ENCODE measurements at places on chromosomes 2 and 18. TPM values are rescaled to one million over a fixed set of nuclear protein-coding genes. Genes with fewer than 3 reads are reported as not detected.
A peak's percentile ranks its signal among the peaks of the same experiment; 100 is the strongest.

The MTERF4 gene
- total RNA-seq = 28.7 TPM

The MC5R gene
- not detected for total RNA-seq

The BOLL gene
- not detected for total RNA-seq

The HIBCH gene
- total RNA-seq = 66.1 TPM

The LOXHD1 gene
- 0.15 TPM for total RNA-seq

The NMS gene
- not detected for total RNA-seq

- DNase-seq = no peak
Observed at GRCh38 chr2:29398384-29399237, 283.4 kb downstream of the CLIP4 start.

DNA sequence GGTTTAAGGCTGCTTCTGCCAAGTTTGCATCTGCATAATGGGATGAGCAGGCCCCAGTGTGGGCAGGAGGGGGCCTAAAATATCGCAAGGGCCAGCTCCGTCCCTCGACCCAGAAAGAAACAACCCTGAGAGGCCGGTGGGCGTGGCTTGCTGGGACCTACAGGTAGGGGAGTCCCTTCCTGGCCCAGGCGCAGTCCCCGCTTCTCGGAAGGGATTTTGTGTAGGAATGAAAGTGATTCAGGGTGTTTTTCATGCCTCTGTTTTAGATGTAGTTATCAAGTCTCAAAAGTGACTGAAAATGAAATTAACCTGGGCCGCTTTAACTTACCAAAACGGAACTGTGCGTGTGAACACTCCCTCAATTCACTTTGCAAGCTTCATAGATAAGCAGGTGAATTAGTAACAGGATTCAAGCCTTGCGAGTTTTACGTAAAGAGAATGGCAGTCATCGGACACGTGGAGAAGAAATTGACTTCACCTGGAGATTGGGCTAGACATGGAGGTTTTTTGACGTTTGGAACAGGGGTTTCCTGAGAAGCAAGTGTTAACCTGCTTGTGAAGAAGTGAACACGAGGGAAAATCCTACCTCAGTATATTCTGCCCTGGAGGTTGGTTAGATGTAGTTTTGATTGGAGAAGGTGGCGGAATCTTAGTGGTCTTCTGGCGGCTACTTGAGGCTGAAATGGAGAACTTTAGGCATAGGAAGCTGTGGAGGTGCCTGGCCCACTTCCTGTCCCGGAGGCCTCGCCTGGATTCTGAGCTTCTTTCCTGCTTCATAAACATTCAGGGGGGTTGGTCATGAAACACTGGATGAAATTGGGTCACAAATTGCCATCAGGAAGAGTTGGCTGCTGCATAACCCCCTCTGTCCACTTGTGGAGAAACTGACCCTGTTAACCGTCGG is 1.7 kb downstream of the NCK2 start:
- DNase-seq = peak; percentile 95

DNA sequence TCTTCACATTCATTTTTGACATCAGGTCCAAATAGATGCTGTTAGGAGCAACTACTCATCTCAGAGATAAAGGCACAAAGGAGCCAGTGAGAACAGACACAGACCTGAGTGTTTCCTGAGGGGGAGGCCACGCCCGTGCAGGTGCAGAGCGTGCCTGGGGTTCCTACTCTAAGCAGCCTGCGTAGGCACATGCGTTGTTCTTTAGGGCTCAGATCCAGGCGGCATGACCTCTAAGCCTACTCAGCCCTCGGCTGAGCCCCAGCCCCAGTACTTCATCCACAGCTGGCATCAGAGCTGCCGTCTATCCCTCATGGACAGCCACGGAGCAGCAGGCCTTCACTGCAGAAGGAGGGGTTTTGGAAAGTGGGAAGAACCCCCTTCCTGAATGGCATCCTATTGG is 54.9 kb upstream of the PXDN start:
- DNase-seq = no peak

DNA sequence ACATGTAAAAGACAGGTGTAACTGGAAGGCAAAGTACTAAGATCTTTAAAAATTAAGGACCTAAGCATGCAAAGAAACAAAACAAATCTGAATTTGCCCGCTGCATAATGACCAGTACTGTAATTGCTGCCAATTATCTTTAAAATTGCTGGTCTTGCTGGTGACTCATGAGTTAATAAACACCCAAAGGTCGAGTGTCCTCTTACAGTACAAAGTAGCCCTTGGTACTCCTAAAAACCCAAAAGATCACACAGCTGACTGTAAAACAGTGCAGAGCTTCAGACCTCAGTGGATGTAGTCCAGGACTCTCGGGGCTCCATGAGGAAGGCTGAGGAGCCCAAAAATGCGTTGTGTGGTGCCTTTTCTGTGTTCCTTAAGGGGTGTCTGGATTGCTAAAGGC is 308.7 kb downstream of the CNTNAP5 start:
- no peak for DNase-seq

- no peak for DNase-seq
Observed at GRCh38 chr2:205637320-205637602, 45.0 kb upstream of the NRP2 start.

- DNase-seq = no peak
Observed at GRCh38 chr2:162071001-162071400, 3.0 kb downstream of the DPP4 start.

DNA sequence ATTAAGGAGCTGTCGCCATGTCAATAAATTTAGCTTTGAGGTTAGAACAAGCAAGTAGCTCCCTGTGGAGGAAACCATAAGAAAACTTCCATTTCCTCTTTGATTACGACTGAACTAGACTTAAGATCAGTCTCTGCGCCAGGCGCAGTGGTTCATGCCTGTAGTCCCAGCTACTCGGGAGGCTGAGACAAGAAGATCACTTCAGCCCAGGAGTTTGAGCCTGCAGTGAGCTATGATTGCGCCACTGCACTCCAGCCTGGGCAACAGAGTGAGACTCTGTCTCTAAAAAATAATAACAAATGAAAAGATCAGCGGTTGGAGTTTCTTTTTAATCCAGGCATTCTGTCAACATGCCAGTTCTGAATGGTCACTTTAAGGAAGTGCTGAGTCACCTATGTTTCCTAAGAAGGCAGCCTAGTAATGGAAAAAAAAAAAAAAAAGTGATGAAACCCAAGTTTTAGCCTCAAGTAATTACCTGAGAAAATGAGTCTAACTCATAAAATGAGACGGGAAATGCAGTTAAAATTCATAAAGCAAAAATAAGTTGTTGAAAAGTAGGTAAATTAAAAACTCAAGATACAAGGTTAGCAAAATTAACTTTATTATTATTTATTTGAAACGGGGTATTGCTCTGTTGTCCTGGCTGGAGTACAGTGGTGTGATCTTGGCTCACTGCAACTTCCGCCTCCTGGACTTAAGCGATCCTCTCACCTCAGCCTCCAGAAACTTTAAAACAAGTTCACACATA is 10.2 kb downstream of the C18orf32 start:
- no peak for DNase-seq

GRCh38 chr2:176109192-176109901 is 2.3 kb downstream of the HOXD11 start:
- DNase-seq = peak; percentile 4

- no peak for DNase-seq
Observed at GRCh38 chr2:72032481-72033041, 115.1 kb downstream of the CYP26B1 start.

GRCh38 chr18:39751161-39751560 is 2185.6 kb upstream of the CELF4 start:
- no peak for DNase-seq

All from left colon (tissue), 2 donors.